ENCODE measurements at places on chromosomes 1 and 21. TPM values are rescaled to one million over a fixed set of nuclear protein-coding genes. Genes with fewer than 3 reads are reported as not detected.
A peak's percentile ranks its signal among the peaks of the same experiment; 100 is the strongest.

GRCh38 chr1:243246916-243247315 lies 8.2 kb downstream of the CEP170 start:
- no peak for DNase-seq

DNA sequence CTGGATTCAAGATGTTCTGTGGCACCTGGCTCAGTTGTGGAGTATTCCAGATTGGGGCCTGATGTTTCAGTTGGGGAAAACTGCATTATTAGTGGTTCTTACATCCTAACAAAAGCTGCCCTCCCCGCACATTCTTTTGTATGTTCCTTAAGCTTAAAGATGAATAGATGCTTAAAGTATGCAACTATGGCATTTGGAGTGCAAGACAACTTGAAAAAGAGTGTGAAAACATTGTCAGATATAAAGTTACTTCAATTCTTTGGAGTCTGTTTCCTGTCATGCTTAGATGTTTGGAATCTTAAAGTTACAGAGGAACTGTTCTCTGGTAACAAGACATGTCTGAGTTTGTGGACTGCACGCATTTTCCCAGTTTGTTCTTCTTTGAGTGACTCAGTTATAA lies 7.2 kb downstream of the FPGT start:
- no peak for DNase-seq

AMY1C gene
- total RNA-seq: not detected

GRCh38 chr1:85363521-85363920 lies 87.1 kb upstream of the BCL10 start:
- no peak for DNase-seq

GRCh38 chr21:33286600-33287456 lies 20.7 kb downstream of the IL10RB start:
- peak; percentile 27 for DNase-seq

GRCh38 chr1:23215751-23216449 lies 1.4 kb downstream of the HTR1D start:
- no peak for DNase-seq

DNA sequence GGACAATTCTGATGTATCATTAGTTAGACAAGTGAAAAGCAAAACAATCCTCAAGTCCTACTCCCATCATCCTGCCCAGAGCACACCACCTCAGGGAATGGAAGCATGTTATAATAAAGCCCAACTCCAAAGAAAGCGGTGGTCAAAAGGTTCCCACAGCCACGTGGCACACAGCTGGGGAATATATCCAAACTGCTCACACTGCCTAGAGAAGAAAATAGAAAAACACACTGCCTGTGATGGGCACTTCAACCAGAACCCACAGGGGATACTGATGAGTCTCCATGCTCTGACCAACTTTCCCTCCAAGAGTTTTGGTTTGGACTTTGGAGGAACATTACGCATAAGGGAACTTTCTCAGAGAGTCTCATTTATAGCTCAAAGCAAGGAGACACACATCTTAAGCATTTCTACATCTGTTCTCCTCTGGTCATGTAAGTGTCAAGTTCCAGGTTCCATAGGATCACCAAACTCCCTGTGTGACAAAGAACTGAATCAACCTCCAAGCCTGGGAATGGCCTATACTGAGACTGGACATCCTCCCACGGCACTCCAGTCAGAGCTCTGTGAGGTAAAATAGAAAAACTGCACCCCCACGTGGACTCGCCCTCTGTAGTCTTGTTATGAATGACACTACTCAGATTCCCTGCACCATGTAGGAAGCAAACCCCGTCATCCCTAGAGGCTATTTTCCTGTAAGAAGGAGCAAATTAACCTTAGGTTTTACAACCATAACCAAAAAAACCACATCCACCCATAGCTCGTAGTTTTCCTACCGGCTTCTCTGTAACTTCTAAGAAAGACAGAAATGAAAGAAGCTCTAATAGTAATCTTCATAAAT lies 12.2 kb downstream of the DSTYK start:
- DNase-seq: no peak

GRCh38 chr1:31564606-31564989 lies 11.7 kb upstream of the TINAGL1 start:
- DNase-seq: no peak

GRCh38 chr1:118321840-118322239 lies 136.8 kb upstream of the SPAG17 start:
- no peak for DNase-seq

DNA sequence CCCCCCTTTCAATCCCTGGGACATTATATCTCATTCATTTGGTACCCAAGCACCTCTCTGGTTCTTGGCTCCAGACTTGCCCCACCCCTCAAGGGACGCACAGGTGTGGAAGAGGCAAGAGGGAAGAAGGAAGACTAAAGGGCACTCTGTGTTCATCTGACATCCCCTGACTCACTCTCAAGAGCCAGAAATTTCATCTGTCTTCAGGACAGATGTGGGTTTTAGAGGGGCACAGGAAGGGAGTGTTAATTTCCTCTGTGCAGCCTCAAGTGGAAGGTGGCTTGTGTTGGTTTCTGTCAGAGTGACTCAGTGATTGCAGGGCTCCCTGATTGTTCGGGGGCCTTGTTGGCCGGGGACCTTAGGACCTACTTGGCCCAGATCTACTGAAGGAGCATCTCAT lies 2.4 kb downstream of the C2CD4D start:
- peak; percentile 67 for DNase-seq

DNA sequence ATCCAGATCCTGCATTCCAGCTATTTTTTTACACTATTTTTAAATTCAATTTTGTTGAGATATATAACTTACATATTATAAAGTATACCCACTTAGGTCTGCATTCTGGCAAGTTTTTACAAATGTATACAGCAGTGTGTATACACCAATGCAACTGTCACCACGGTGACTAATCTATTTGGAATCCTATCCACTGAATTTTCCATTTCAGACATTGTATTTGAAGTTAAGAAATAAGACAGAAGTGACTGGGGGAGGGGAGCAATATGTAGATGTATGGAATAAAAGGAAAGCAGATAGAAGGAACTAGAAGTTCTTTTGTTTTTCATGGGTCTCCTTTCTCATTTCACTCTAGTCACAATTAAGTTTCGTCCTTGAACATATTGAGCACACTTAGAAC lies 431.5 kb upstream of the CHRM3 start:
- peak; percentile 32 for DNase-seq

GRCh38 chr1:10867138-10867721 lies 70.8 kb upstream of the CASZ1 start:
- peak; percentile 11 for DNase-seq

DNA sequence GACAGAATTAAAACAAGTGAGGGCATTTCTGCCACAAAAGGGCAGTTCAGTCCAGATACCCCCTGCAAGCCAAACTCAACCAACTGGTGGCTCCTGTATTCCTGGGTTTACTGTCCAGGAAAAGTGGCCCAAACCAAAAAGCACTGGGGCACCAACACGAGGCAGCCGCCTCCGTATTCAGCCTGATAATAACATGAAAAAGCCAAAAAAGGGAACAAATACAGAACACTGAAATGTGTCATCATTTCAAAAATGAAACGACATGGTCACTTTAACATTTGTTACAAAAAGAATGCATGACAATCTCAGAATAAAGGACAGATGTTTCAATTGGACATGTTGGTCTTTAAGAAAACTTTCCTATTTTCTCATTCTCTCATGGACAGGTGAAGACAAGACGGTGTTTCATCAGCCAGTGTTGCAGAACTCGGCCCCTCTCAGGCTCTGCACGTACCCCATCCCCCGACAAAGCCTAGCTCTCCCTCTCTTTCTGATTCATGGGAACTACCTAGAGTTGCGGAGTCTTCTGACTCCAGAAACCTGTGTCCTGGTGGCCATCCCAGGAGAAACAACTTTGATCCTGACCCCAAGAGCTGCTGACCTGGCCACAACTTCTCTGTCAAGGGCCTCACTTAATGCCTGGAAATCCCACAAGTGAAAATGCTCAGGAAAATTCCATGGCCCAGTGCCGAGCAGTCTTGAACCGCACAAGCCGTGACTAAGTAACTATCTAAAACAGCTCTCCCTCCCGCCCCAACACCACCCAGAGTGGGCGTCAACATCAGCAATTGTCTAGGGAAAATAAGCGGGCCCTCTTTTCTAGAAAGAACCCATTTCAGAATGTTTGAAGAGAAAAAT lies 27.1 kb downstream of the ZBTB17 start:
- peak; percentile 85 for DNase-seq

GRCh38 chr1:18110598-18110939 lies 3.0 kb downstream of the IGSF21 start:
- DNase-seq: no peak

FAM3B gene
- total RNA-seq: 0.10 TPM

GRCh38 chr1:242197907-242198820 lies 199.3 kb upstream of the MAP1LC3C start:
- DNase-seq: no peak

DMBX1 gene
- not detected for total RNA-seq

MAN1C1 gene
- total RNA-seq: not detected

DNA sequence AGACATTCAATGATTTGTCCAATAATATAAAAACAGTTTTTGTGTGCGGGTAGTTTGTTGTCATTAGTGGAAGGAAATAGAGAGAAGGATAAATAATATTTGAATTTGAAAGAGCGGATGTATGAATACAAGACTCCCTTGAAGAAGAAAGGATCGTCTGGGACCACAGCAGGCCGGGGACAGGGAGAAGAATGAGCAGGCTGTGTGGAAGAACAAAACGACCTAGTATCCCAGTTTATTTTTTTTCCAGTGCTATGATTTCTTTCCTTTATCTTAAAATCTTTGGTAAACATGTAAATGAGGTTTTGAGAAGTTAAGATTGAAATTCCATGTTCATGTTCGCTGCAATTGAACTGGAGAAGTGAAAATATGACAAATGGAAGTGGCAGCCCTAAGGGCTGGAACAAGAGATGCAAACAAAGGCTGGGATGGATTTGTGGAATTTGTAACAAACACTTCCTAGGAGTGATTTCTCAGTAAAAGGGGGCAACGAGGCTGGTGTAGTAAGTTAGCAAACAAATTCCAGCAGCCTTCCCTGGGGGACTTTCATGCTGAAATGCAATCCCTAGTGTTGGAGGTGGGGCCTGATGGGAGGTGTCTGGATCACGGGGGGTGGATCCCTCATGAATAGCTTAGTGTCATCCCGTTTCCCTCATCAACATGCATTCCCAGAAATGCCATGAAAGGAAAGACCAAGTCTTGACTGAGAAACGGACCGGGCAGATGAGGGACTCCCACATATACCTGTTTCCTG lies 10.2 kb upstream of the IFI16 start:
- DNase-seq: peak; percentile 93

DNA sequence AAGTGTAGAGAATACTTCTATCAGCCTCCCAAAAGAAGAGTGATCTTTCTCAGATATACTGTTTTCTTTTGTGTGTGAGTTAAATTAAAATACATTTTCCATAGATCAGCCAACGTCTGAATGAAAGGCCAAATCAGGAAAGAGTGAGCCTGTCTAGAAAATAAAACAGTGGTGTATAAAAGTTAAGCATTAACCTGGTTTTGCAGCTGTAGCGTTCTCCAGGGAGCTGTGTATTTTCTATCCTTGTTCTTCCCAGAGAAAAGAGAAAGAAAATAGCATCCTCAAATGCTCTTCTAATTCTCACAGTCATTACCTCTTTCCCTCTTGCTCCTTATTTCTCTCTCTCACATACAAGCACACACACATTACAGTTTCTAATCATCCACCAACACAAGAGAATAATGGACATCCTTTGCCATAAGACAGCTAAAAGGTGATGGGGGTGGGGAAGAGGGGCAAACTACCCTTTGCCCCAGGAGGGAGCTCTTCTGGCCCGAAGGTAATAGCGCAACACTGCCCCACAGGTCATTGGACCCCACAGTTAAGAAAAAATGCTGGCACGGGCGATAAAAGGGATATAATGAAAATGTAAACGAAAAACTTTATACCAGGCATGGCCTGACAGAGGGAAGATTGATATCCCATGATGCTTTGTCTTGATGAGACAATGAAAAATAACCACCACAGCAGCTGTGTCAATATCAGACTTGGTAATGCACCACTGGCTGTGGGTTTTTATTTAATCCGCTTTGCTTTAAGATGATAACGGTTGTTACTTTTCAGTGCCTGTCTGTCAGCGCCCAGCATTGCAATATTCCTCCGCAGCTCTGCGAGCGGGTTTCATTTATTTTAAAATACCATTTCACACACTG lies 150.3 kb downstream of the NUF2 start:
- no peak for DNase-seq

GRCh38 chr1:212718499-212718898 lies 18.9 kb upstream of the BATF3 start:
- DNase-seq: peak; percentile 9

- no peak for DNase-seq
Measured at GRCh38 chr1:206467915-206468314, 2.4 kb upstream of the IKBKE start.

DNA sequence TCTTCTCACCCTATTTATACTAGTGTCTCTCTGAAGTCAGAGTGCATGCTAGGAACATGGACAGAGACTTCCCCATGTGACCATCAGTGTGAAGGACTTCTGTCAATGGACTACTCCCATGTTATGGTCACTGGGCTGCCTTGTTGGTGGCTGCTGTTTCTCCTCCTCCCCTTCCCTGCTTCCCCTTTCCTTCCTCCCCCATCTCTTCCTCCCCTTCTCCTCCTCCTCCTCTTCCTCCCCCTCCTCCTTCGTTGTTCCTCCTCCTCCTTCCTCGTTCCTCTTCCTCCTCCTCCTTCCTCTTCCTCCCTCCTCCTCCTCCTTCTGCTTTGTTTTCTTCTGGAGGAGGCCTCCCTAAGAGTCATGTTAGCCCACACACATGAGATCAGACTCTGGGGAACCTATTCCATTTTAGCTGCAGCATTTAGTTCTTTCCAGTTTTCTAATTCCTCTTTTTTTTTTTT lies 35.8 kb downstream of the IER5 start:
- DNase-seq: no peak

DNA sequence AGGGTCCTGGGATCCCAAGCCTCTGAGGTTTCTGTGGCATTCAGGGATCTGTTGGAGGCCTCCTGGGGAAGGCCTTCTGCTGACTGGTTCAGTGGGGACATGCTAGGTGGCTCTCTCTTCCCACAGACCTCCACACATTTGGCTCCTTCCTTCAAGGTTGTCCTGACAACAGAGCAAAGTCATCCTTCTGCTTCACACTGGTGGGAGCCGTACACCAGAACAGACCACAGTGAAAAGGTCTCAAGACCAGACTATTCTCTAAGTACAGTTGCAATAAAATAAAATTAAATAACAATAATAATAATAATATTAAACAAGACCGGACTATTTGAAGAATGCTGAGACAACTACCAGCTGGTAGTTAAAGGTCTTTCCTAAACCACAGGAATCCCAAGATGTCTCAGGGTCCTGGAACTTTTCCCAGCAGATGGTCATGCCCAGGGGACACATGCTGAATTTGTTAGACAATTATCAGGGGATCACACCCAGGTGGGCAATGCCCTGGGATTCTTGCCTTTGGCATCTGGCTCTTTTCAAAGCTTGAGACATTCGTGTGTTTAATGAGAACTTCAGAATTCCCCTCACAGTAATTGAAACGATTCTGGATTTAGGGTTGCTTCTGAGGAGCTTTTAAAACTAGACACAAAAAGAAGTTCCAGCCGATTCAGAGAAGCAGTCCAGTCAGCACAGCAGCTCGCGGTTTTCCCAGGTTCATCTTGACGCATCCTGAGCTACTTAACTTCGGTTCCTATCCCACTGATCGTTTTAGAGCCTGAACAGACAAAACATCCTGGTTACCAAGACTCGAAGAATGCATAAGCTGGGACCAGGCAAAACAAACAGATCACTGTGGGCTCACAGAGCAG lies 22.9 kb downstream of the HTR1D start:
- DNase-seq: peak; percentile 94

DMRTA2 gene
- total RNA-seq: not detected

Data from HT1080 (cell line).